Small intestine (tissue), 16 donors: ENCODE measurements at places on chromosomes 7 and 10. TPM values are rescaled to one million over a fixed set of nuclear protein-coding genes. Genes with fewer than 3 reads are reported as not detected.

Gene GIMAP1
- 1.8 TPM for polyA plus RNA-seq

DNA sequence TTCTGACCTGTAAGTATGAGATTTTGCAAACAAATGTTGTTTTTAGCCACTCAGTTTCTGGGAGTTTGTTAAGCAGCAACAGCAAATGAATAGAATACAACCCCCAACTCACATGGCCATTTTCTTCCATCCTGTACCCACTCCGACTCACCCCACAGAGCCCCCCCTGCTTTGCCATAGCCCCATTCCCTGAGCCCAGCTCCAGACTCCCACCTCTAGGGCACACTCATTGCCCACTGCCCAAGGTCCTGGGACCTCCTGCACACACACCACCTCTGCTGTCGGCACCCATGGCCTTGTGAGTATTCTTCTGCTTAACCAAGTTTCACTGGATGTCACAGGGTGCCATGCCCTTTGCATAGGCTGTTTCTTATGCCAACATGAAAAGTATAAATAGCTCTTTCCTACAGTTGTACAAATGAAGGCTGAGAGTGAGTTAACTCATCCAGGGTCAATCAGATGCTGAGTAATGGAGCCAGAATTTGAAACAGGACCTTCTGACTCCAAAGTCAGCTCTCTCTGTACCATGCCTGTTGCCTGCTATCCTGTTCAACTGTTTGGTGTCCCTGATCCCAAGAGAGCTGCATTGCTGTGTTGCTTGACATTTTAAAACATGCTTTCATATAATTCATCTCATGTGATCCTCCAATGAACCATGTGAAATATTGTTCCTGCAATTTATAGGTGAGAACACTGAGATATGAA, 367.8 kb upstream of the ZMIZ1 start:
- no peak for DNase-seq

DNA sequence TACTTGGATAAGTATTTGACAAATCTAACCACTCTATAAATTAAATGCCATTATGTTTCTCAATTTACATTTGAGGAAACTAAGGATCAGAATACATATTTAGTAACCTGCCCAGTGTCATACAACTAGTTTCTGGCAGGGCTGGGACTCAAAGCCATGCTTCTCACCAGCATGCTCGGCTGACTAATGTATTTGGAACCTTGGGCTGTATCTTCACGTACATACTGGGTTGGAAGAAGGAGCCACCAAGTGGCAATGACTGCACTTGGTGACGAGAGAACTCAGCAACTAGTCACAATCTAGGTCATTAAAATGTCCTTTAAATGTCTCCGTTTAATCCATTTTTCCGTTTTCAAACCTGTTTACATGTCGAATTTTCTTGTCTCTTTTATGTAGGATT, 42.9 kb downstream of the CHRM2 start:
- DNase-seq: no peak

Gene CWF19L1
- polyA plus RNA-seq: 21.9 TPM

DNA sequence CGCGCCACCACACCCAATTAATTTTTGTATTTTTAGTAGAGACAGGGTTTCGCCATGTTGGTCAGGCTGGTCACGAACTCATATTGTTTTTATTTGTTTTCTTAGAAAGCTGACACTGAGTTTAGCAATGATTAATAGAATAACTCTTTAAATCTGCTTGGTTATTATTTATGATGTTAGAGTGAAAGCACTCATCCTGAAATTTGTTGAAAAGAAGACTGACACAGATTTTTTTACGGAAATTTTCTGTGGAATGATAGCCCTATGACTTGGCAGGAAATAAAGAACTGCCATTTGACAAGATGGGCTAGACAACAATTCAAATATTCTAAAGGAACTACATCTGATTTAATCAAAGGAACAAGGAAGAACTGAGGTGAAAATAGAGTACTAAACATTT, 4.3 kb upstream of the GSAP start:
- DNase-seq: no peak

Gene GRID1
- 1.1 TPM for polyA plus RNA-seq

- no peak for DNase-seq
These were observed 42.9 kb downstream of the CSGALNACT2 start for GRCh38 chr10:43181146-43181545.

DNA sequence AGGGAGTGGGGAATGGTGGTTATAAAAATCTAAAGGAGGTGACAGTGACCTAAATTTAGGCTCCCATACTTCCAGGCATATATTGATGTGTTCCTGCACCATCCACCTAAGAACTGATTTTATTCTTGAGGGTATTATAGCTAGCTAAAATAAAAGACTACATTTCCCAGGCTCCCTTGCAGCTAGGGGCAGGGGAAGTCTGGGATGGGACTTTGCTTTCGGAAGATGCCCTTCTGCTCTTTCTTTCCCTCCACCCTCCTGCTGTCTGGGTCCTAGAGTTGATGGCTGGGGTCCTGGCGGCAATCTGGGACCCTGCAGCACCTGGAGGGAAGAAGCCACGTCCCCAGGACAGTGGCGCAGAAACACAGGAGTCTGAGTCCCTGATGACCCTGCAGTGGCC, 53.8 kb upstream of the SAMD8 start:
- DNase-seq: no peak

Gene AKR1C4
- polyA plus RNA-seq: 0.12 TPM

- DNase-seq: no peak
These were observed 603 bp upstream of the HECW1 start for GRCh38 chr7:43111630-43112458.

DNA sequence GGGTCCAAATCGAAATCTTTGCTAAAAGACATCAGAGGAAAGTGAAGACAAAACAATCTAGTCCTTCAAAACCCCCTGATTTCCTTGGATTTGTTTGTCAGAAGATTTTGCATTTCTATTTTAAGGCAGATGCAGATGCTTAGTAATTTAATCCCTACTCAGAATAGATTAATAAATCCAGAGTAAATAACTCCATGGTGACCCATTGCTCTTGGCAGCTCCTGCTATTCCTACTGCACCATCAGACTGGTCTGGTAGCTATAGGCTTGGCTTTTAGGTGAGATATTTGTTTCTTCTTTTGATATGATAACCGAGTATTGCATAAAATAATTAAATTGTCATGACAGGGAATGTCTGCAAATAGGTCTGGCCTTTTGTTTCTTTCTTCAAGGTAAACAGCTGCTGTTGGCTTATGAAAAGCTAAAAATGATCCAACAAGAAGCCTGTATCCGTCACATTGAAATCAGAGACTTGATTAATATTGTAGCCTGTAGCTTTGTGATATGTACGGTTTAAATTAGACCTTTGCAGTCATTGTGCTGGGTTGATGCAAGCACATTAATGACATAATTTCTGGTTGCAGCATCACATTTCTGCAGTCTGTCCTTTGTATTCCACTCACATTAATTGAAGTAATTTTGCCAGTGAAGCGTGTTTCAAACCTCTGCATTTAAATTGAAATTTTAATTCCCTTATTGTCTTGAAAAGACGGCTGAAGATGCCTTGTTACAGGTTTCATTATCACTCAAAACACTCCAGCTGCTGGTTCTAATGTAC, 40.7 kb downstream of the EXOC4 start:
- no peak for DNase-seq

Gene LAMB1
- polyA plus RNA-seq: 19.5 TPM
